ENCODE measurements at places on chromosomes 7 and 10.

- no peak for DNase-seq
Measured at GRCh38 chr7:157401567-157402387, 65.0 kb downstream of the DNAJB6 start.

DNA sequence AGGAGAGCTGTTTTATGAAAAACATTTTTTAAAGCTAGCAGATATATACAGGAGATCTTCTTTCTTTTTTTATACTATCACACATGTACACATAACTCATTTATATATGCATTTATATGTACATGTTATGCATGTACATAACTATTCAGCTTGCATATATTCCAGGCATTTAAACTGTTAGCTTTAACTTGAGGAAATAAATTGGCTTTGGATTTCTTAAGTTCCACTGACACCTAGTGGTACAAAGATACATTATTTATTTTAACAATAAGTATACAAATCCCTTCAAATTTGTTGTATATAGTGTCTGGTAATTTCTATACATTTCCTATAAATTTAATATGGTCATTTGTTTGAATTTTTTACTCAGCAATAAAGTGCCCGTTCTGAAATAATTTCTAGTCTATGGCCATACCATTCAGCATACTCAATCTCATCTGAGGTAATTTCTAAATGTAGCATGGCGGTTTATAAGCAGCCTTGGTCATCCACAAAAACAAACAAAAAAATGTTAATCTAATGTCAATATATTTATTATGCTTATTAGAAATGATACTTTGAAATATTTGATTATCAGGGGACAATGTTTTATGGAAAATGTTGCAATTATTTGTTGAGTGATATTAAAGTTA is 11.6 kb downstream of the ZDHHC6 start:
- peak; percentile 16 for DNase-seq

GRCh38 chr7:29255199-29255878 is 60.8 kb downstream of the CHN2 start:
- DNase-seq = no peak

DNA sequence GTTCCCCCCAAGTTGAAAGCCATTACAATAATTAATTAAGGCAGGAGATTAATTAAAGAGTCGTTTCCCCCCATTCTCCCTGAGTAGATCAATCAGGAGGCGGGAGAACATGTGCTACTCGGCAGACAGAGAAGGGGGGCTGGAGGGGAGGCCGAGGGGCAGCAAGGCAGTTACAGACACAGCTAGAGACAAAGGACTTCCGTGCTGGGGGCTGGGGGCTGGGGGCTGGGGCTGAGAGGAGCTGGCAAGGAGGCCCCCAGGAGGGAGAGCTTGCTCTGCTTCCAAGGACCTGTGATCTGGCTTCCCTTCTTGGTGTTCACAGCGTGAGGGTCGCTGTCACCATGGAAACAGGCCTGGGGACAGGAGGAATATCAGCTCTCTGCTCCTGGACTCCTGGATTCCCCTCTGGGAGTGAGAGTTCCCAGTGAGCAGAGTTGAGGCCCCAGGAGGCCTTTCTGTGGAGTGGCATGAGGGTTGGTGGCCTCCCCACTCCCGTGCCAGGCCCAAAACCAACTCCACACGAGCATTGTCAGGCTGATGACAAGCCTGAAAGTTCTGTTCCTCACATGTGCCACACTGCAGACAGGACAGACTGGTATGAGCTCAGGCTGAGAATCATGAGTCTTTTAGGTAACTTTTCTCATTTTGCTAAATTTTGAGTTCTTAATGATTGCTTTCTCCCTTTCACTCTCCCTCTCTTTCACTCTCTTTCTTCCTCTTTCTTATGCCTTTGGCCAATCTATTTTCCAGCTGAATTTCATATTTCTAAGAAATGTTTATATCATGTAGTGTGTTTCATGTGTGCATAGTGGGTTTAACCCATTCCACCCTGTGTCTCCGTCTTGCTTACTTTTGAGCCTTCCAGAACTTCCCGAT is 16.4 kb downstream of the FAM241B start:
- no peak for DNase-seq

DNA sequence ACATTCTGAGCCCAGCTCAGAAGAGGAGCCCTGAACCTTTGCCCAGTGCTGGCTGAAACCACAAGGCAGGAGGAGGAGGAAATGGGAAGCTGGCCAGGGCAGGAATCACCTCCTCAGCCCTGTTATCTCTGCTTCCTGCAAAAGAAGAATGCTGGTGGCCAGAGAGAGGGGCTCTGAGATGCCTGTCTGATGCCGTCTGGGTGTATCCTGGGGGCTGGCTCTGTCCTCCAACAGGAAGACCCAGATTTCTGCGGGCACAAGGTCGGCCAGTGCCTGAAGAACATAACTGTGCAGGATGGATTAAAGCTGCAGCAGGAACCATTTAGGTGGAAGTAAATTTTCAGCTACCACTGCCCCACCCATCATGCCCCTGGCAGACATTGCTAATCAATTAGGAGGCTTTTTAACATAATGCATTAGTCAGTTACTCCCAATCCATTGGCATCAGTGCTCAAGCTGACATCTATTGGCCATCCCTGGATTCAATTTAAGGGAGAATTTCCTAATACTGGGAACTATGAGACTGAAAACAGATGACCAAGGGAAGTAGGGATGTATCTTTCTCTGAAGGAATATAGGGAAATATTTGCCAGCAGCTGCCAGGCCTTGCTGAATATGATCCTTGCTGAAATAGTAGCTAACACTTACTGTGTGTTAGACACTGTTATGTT is 67.7 kb downstream of the COL13A1 start:
- no peak for DNase-seq

- DNase-seq = no peak
Measured at GRCh38 chr10:97129666-97130065, 56.1 kb downstream of the SLIT1 start.

DNA sequence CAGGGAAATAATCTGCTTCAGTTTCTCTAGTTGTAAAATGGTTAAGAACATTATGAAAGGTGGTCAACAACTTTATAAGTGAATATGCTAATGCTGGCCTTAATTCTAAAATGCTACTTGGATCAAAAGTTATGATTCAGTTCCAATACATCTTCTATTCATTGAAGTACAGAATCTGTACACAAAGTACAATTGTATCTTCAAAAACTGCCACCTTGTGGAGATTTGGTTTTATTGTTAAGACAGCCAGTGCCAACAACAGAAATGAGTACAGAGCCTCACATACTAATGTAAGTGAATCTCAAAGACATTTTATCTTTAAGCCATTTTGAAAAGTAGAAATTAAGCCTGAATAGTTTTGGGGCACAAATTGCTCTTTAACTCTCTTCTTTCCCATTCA is 194.0 kb downstream of the CFTR start:
- peak; percentile 36 for DNase-seq

- no peak for DNase-seq
Measured at GRCh38 chr10:131645756-131646155, 255.1 kb upstream of the PPP2R2D start.

DNA sequence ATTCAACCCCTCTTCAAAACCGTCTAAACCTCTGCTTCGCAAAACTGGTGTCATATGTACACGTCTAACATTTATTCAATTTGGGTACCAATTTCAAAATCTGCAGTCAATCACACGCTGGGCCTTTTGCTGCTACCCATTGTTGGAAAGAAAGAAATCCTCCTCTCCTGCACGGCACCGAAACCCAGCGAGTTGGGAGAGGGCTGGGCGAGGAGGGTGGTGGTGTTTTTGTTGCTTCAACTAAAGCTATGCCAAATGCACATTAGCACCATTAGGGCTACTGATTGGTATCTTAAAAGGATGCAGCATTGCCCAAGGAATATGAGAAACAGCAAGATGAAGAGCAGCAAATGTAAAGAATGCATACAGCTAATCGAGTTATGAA is 7.8 kb downstream of the EBF3 start:
- DNase-seq = no peak

GRCh38 chr7:101884671-101885596 is 67.5 kb downstream of the CUX1 start:
- peak; percentile 67 for DNase-seq

DNA sequence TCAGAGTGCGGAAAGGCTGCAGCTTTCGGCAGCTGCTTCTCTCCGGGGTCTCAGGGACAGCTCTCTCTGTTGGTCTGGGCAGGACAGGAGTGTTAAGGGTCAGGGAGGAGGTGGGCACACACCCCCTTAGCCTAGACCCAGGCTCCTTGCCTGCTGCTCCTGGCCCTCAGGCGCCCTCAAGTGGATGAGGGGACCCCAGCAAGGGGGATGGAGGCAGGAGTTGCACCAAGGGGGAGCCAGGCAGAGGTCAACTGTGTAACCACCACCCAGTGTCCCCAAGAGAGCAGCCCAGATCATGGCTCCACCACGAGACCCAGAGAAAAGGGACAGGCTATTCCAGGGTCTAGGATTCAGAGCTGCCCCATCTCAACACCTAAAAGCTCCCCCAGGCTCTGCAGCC is 26.9 kb downstream of the SPOCK2 start:
- no peak for DNase-seq

DNA sequence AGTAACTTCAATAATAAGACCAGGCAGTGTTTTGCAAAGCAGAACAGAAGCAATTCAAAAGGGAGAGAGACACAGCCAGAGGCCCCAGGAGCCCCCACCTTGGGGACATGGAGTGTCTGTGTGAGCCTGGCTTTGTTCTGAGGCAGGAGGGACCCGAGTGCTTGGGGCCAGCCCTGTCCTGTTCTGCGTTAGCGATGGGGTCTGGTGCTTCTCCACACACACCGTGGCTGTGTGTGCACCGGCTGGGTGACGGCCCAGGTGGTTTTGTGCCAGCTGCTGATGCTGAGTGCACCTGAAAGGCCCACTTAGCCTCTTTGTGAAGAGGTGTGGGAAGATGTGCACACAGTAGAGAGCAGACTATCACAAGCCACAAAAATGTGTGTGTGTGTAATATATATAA is 468.9 kb downstream of the DNAJB6 start:
- DNase-seq = no peak

DNA sequence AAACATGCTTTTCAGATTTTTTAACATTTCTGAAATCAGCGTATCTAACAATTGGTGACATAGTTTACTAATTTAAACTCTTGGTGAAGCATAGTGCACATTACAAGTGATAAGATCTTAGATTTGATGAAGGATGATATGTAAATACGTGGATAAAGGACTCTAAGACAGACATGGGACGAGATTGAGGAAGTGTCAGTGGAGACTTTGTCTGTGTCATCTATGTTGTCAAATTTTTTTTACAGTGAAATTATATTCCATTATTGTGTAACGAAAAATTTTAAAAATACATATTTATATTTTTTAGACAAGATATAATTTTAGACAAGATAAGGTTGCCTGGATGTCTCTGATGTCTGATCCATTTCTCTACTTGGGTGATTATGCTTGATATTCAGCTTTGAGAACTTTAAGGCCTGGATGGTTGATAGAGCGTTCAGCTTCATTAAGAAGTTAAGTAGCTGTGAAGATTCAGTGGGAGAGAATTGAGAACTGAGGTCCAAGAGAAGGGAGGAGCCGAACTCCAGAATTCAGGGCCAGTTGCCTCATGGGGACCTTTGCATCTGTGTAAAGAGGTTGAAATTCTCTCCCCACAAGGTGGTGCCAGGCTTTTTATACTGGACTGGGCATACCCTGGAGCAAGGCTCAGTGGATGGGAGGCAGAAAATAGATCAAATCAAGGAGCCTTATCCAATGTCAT is 62.7 kb downstream of the KAT6B start:
- no peak for DNase-seq

- DNase-seq = peak; percentile 27
Measured at GRCh38 chr7:108246227-108246837, 116.2 kb upstream of the LAMB4 start.

DNA sequence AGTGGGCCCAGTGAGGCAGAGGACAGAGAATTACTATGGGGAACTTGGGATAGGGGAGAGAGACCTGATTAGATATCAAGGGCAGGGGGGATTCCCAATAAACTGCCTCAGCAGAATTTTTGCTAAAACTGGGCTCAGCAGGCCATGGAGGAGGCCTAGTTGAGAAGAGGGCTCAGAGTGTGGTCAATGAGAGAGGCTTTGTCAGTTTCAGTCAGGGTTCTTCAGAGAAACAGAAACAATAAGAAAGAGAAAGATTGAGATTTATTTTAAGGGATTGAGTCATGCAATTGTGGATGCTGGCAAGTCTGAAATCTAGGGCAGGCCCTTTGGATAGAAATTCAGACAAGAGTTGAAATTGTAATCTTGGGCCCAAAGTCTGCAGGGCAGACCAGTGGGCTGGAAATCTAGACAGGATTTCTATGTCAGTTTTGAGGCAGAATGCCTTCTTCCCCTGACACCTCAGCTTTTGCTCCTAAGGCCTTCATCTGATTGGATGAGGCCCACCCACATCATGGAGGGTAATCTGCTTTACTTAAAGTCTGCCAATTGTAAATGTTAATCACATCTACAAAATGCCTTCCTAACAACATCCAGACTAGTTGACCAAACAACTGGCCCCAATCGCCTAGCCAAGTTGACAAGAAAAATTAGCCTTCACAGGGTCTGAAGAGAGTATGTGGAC is 33.5 kb upstream of the CCSER2 start:
- DNase-seq = peak; percentile 55

DNA sequence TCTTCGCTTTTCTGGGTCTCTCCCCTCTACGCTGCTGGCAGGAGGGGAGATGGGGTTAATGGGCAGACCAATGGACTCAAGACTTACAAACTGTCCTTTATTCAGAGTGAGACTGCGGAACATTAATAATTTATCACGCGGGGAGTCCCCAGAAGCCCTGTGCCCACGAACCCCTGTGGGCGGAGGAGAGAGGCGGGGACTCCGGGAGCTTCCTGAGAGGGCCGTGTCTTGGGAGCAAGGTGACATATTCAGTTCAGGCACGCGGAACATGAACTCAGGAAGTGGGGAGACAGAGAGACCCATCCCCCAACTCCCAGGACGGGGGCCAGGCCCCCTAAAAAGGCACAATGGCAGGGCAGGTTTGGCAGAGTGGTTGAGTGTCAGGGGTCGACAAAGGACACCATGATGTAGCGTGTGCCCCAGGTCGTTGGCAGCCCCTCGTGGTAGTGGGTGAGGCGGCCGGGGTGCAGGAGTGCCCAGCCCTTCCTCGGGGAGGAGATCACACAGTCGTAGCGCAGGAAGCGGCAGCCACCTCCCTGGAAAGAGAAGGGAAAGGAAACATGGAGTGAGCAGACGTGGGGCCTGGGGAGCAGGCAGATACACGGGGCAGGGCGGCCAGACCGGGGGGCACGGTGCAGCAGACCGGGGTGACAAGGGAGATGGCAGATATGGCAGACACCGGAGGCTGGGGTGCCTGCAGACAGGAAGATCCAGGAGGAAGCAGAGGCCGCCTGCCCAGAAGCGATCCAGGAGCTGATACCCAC is 5.2 kb upstream of the MOGAT3 start:
- DNase-seq = no peak

DNA sequence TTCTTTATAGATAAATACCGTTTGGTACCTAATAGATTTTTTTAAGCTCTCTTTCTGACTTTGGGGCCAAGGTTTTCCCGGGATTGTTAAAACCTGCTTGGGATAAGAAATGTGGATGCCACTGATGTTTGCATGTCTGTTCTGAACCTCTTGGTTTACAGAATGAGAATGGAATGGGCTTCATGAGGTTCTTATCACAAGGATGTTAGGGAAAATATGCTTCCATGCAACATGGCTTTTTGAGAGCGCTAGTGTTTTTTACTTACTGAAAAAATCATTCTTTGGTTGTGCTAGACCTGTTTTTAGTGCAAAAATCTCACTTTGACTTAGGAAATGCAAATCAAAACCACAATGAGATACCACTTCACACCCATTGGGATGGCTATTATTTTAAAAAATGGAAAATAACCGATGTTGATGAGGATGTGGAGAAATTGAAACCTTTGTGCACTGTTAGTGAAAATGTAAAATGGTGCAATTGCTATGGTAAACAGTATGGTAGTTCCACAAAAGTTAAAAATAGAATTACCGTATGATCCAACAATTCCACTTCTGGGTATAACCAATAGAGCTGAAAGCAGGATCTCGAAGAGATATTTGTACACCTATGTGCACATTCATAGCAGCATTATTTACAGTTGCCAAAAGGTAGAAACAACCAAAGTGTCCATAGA is 38.9 kb downstream of the TSPAN14 start:
- DNase-seq = peak; percentile 28

Data from GM12865 (cell line).